ENCODE measurements at places on chromosomes 13 and 19.

- DNase-seq: peak; percentile 84
These were observed at the start of gene ZFP36 for GRCh38 chr19:39406656-39407409. ZFP36 (plus strand) TSS chr19:39406847; CDS start chr19:39406905, 58 bp downstream.

- DNase-seq: no peak
These were observed 9.6 kb upstream of the ZNRF4 start for GRCh38 chr19:5445561-5446055.

DNA sequence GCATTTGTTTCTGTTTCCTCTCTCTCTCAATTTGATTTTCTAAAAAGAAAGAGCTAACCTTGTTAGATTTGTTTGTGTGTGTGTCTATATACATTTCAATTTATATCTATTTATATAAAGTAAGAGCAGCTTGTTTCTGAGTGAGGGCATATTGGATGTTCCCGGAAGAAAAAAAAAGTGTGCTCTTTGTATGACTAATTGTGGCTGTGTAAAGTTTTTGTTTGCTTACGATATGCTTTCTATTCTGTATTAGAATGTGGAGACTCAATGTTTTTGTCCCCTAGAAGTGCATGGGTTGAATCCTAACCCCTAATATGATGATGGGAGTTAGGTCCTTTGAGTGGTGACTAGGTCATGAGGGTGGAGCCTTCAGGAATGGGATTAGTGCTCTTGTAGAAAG is 66.6 kb upstream of the C1QTNF9B start:
- no peak for DNase-seq

DNA sequence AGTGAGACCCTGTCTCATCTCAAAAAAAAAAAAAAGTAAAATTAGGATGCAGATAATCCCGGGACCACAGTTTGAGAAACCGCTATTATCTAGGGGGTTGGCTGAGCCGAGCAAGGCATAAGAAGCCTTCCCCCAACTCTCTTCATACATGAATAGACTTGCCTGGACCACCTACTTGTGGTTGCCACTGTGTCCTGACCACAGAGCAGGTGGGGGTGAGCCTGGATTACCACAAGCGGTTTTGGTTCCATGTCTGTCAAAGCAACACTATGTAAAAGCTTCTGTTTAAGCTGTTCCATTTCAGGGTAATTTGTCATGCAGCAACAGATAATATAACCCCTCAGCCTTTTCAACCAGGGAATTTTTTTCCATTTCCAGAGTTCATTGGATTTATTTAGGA is 3.3 kb upstream of the NAPA start:
- DNase-seq: no peak

- DNase-seq: peak; percentile 89
These were observed 76.9 kb downstream of the ITGBL1 start for GRCh38 chr13:101529422-101529821.

- peak; percentile 2 for DNase-seq
These were observed 3.1 kb downstream of the PCDH8 start for GRCh38 chr13:52845334-52845761.

DNA sequence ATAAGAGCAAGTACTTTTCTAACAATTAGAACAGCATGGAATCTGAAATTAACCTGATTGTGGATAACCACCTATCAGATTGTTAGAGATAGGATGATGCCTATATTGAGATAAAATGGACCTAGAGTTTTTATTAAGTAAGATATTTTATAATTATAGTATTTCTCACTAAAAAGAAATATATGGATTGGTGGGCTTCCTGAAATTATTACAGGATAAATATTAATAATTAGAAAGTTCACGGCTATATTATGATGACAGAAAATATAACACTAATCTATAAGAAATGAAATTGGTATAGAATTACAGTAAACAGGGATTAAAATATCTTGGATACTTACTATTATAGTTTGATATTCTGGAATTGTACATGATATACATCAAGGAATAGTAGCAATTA is 378.0 kb upstream of the SPRY2 start:
- DNase-seq: no peak

- no peak for DNase-seq
These were observed 45.8 kb downstream of the RFX2 start for GRCh38 chr19:6064336-6065073.

DNA sequence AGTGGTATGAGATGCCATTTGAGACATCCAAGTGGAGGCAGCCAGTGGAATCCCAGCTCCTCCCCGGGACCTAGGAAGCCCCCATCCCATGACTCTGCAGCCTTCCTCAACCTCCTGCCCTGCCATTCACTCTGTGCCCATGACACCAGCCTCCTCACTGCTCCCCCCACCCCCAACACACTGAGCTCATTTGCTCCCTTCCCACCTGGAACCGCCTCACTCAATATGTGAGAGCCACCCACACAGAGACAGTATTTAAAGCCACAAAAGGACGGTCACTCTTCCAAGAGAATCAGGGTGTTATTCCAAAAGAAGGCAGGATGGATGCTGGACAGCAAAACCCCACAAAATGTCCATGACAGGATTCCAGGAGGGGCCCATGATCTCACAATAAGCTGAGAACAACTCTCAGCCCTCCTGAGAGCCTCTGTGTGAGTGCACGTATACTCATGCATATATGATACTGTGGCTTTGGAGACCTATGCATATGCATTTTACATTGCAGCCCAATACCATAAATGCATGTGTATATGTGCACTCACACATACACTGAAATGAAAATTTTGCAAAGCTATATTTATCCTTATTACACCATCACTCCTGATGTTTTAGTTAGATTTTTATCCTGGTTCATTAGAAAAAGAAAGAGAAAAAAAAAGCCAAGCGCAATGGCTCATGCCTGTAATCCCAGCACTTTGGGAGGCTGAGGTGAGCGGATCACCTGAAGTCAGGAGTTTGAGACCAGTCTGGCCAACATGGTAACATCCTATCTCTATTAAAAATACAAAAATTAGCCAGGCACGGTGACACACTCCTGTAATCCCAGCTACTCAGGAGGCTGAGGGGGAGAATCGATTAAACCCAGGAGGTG is 10.8 kb upstream of the RANBP3 start:
- DNase-seq: peak; percentile 25

- DNase-seq: peak; percentile 57
These were observed 927 bp downstream of the COL4A2 start for GRCh38 chr13:110307767-110308655.
